PC-9 (cell line): ENCODE measurements at places on chromosomes 12 and 14.

DNA sequence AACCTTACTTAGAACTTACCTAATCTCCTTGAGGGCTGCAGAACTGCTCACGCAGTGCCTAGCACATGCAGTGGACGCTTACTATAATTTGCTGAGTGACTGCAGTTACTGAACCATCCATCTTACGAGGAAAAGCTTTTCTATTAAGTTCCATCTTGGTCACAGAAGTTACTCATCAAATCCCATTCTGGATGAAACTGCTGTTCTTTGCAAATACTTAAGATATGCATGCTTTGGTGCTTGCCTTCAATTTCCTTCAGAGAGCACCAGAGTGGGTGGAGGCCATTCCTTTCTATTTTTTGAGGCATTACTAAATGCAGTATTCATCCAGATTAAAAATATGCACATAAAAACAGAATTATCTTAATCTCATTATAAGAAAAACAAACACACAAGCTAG is 17.7 kb upstream of the PELI2 start:
- DNase-seq: no peak
- H3K4me3 ChIP-seq: no peak overlapping the region
- H3K4me1 ChIP-seq: no peaks in the 10 kb centered on the region
- H3K36me3 ChIP-seq: no peaks in the 10 kb centered on the region

DNA sequence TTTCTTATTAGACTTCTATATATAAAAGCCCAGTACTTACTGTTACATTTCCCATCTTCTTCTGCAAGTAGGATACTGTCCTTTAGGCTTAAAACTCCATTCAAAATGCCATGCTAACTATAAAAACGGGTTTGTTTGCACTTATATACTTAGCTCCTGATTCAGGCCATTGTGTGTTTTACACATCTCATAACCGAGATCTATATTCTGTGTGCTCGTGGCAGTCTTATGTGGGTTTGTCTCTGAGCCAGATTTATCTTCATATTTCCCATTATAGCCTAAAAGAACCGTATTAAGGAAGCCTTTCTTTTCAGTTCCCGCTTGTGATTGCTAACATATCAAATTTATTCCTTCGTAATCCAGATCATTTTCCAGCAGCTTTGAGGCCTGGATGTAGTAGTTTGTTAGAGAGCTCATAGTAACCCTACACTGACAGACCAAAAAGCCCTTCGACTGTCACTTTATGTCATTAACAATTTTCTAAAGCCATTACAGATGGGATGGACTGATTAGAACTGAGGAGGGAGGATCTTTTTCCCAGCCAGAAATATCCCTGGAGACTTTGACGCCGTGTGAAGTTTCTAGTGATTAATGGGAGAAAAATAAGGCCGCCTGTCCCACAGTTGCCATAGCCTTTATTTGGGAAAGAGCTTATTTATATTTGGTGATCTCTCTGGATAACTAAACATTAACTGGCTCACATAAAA is 508.5 kb downstream of the FOXG1 start:
- DNase-seq: no peak
- H3K27me3 ChIP-seq: no peaks in the 10 kb centered on the region
- H3K4me1 ChIP-seq: no peaks in the 10 kb centered on the region
- no peaks in the 10 kb centered on the region for H3K36me3 ChIP-seq

DNA sequence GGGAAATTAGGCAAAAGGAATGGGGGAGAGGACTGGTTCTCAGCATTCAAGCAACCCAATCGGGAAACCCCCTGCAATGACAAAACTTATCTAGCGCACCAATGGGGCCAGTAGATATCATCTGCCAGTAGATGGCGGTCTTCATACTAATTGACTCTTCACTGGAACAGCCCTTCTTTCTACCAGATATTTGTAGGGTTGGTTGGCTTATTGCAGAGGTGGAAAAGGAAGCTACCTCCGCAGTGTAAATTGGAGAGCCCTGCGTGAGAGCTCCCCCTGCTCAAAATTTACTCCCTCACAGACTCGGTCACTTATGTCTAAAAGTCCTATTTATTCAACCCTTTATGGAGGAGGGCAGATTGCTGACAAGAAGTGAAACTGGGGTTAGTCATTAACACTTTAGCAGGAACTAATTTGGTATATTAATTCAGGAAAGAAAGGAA is 166.1 kb upstream of the CCND2 start:
- no peaks in the 10 kb centered on the region for H3K4me1 ChIP-seq
- peaks cover 64% of the 10 kb centered on the region for H3K27me3 ChIP-seq
- DNase-seq: no peak
- no peak overlapping the region for H3K27ac ChIP-seq
- H3K36me3 ChIP-seq: no peaks in the 10 kb centered on the region

- H3K4me1 ChIP-seq: no peaks in the 10 kb centered on the region
- H3K4me3 ChIP-seq: no peak overlapping the region
- H3K27ac ChIP-seq: no peak overlapping the region
- peak; percentile 82 for DNase-seq
Measured at GRCh38 chr12:54398995-54399793, 14.7 kb upstream of the ZNF385A start.

GRCh38 chr14:29442696-29443095 is 485.0 kb downstream of the PRKD1 start:
- no peak for DNase-seq
- H3K4me3 ChIP-seq: no peak overlapping the region
- H3K27me3 ChIP-seq: no peaks in the 10 kb centered on the region
- no peaks in the 10 kb centered on the region for H3K36me3 ChIP-seq
- H3K4me1 ChIP-seq: no peaks in the 10 kb centered on the region
- H3K27ac ChIP-seq: no peak overlapping the region

GRCh38 chr12:53564941-53565340 is 57.7 kb upstream of the NPFF start:
- no peak overlapping the region for H3K4me3 ChIP-seq
- peaks cover 32% of the 10 kb centered on the region for H3K4me1 ChIP-seq
- no peak for DNase-seq
- no peaks in the 10 kb centered on the region for H3K36me3 ChIP-seq
- H3K27me3 ChIP-seq: no peaks in the 10 kb centered on the region

DNA sequence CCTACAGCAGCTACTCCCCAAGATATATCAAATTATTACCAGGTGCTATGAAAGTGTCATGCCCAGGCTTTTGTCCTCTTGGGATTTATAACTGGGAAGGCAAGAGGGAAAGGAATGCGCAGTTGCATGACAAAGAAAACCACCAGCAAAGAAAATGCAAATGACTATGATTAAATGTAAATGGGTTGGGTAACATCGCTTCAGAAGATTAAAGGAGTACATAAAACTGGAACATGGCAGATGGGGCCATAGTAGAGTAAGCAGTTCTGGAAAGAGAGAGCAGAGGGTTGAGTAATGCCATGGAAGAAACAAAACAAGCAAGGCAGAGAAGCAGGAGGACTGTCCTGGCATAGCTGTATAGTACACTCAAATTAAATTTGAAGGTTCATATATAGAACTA is 493.1 kb downstream of the NOVA1 start:
- no peaks in the 10 kb centered on the region for H3K27me3 ChIP-seq
- no peaks in the 10 kb centered on the region for H3K4me1 ChIP-seq
- H3K4me3 ChIP-seq: no peak overlapping the region

DNA sequence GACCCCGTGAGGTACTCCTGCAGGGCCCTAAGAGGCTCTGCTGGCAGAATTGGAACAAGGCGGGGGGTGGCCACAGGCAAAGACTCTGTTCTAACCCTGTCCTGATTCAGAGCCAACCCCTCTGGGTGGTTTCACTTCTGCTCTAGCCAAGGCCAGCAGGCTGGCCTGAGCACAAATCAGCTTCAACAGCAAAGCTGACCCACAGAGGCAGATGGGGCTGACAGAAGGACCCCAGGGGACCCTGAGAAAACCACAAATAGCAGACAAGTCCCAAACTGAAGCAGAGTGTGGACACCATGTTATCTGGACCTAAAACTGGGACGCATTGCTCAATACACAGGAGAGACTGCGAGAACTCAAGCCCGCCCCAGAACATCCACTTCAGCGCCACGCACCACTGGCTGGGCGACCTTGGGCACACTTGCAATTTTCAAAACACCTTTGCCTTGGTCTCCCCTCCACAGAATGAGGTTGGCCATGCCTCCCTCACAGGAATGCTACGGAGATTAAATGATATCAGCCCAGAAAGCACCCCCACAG is 76.4 kb upstream of the DICER1 start:
- H3K4me3 ChIP-seq: no peak overlapping the region
- H3K36me3 ChIP-seq: no peaks in the 10 kb centered on the region
- DNase-seq: no peak
- H3K4me1 ChIP-seq: peaks cover 10% of the 10 kb centered on the region
- H3K27me3 ChIP-seq: no peaks in the 10 kb centered on the region

DNA sequence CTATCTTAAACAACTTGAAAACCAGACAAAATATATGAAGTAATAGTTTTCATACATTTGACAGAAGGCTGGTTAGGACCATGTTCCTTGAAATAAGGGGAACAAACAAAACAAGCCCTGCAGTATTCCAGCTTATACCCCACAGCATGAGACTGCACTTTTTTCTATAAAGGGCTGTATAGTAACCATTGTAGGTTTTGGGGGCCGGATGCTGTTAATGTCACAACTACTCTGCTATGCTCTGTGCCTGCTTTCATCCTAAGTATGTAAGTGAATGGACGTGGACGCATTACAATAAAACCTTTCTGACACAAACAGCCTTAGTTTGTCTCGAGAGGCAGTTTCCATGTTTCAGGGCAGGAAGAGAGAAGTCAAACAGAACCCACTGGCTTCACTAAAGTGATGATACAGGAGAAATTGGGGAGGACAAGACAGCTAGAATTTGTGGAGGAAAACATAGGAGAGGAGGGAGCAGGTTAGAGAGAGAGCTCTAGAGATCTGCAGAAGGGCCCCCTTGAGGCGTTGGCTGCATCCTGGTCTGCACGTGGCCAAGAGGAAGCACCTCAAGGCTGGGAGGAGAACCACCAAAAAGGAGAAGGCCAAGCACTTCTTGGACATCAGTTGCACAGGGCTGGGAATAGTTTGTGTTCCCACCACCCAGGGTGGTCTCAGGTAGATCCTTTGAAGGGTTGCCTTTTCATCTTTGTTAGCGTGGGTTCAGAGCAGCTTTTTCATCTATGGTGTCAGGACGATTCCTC is 63.7 kb downstream of the TRAF3 start:
- no peaks in the 10 kb centered on the region for H3K36me3 ChIP-seq
- no peaks in the 10 kb centered on the region for H3K27me3 ChIP-seq
- H3K27ac ChIP-seq: no peak overlapping the region
- no peaks in the 10 kb centered on the region for H3K4me1 ChIP-seq
- DNase-seq: no peak

DNA sequence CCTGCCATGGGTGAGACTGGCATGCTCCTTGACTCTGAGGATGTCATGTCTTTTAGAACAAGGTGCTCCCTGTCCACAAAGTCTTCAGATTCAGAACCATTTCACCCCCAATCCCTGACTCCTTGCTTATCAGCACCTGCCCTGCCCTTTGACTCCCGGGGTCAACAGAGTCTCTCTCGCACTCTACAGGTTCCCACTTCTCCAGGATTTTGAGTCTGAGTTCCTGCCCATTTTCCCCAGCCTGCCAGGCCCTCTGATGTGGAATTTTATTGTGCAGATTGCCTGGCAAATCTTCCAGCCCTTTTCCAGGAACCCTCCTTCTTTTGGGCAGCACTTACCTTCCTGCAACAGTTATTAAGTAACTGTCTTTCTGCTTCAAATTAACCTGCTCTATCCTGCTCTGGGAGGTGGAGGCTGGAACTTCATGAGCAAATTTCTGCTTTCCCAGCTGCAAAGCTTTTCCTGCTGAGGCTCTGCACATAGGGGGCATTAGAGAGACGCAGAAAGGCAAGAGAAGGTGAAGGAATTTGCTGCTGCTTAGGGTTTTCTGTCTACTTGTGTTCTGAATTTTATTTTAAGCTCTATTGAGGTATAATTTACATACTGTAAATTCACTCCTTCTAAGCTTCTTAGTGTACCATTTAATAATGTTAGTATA is 259.1 kb downstream of the PCNX1 start:
- H3K36me3 ChIP-seq: no peaks in the 10 kb centered on the region
- H3K4me3 ChIP-seq: no peak overlapping the region
- H3K27ac ChIP-seq: no peak overlapping the region
- DNase-seq: no peak
- H3K27me3 ChIP-seq: no peaks in the 10 kb centered on the region
- peaks cover 11% of the 10 kb centered on the region for H3K4me1 ChIP-seq

GRCh38 chr12:23221066-23221465 is 596.1 kb downstream of the ETNK1 start:
- H3K36me3 ChIP-seq: no peaks in the 10 kb centered on the region
- H3K4me1 ChIP-seq: no peaks in the 10 kb centered on the region
- H3K4me3 ChIP-seq: no peak overlapping the region
- H3K27ac ChIP-seq: no peak overlapping the region
- no peaks in the 10 kb centered on the region for H3K27me3 ChIP-seq
- no peak for DNase-seq

DNA sequence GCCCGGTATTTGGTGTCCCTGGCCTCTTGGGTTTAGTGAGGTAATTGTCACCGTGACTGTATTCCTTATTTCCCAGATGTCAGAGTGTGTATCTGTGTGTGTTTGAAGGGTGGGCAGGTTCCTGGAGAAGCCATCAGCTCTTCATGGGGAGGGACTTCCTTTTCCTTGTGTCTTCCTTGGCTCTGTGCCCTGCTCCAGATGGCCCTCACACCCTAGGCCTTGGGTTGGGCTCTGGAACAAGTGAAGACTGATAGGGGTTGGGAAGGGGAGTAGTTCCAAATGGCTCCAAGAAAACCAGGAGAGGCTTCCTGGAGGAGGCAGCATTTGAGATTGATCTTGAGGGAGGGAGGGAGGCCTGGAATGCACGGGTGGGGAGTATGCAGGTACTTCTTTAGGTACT is 43.8 kb upstream of the PRIMA1 start:
- no peak overlapping the region for H3K27ac ChIP-seq
- no peaks in the 10 kb centered on the region for H3K4me1 ChIP-seq
- H3K4me3 ChIP-seq: no peak overlapping the region
- peaks cover 24% of the 10 kb centered on the region; the same call in 1 of the 2 replicates for H3K27me3 ChIP-seq
- no peak for DNase-seq

DNA sequence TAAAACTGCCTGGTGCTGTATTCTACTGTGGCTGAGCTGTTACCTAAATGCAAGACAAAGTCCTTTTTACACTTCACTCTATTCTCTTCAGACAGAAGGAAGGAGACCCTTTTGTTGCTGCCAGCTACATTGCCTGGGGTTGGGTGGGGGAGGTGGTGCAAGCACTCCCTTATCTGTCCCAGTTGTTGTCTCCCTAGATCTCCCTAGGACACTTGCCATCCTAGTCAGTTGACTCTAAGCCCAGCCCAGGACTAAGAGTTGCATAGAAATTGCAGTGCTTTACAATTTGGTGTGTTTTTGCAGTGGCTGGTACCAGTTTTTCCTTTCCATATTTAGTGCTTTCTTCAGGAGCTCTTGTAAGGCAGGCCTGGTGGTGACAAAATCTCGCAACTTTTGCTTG is 35.1 kb downstream of the SCYL2 start:
- no peak for DNase-seq
- no peaks in the 10 kb centered on the region for H3K4me1 ChIP-seq
- H3K27ac ChIP-seq: no peak overlapping the region
- peaks cover 9% of the 10 kb centered on the region for H3K36me3 ChIP-seq
- no peak overlapping the region for H3K4me3 ChIP-seq

DNA sequence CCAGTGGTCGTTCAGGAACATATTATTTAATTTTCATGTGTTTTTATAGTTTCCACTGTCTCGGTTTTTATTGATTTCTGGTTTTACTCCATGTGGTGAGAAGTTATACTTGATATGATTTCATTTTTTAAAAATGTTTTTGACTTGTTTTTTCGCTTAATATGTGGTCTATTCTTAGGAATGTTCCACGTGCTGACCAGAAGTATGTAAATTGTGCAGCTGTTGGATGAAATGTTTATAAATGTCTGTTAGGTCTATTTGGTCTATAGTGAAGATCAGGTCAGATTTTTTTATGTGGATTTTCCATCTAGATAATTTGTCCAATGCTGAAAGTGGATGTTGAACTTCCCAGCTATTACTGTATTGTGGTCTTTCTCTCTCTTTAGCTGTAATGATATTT is 433.8 kb upstream of the MIS18BP1 start:
- no peak for DNase-seq
- no peak overlapping the region for H3K27ac ChIP-seq
- no peaks in the 10 kb centered on the region for H3K4me1 ChIP-seq
- no peak overlapping the region for H3K4me3 ChIP-seq
- no peaks in the 10 kb centered on the region for H3K36me3 ChIP-seq
- no peaks in the 10 kb centered on the region for H3K27me3 ChIP-seq
